ENCODE measurements at places on chromosomes 3 and 15.

DNA sequence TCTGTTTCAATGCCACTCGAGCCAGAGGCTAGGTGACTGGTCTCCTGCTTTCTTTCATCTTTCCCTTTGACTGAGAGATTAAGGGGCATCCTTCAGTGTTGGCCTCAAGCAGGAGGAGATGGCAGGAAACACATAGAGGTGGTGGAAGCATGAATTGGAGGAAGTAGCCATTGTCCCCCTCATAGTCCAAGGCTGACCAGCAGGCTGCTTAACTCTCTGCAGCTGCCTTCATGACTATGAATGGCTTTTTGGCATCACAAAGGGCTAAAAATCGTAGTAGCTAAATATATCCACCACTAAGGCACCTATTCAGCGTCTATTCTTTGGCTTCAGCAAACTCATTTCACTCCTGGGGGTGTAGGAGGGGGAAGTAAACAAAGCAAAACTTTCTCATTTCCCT is 7.0 kb upstream of the FRMD4B start:
- DNase-seq = no peak

- no peak for DNase-seq
Observed at GRCh38 chr3:64460141-64460730, 227.6 kb downstream of the ADAMTS9 start.

DNA sequence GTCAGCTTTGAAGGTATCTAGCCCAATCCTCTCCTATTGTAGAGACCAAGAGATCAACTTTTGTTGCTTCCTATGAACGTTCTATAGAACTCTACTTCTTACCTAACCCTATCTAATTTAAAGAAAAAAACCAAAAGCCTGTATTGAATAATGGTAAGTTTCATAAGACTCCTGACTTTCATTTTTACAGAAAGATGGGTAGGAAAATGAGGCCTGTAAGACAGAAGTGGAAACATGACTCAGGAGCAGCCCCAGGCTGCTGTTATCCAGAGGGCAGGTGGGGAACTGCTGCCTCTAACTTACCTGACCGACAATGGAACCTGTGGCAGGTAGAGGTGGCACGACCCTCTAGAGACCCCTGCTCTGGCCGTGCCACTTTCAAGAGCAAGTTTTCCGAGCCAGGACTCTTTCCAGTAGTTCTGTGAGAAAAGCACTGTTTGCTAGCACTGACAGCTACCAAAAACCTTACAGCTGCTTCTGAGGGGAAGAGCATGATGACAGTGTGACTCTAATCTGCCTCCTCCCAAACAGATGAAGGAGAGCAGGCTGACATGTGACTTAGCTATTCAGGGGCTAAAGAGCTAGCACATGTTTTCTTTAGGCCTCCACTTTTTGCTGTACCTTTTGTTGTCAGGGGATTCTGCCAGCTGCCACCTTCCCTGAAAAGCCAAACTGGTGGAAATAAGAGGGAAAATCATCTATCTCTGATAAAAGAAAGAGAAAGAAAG is 17.5 kb downstream of the POPDC2 start:
- no peak for DNase-seq

DNA sequence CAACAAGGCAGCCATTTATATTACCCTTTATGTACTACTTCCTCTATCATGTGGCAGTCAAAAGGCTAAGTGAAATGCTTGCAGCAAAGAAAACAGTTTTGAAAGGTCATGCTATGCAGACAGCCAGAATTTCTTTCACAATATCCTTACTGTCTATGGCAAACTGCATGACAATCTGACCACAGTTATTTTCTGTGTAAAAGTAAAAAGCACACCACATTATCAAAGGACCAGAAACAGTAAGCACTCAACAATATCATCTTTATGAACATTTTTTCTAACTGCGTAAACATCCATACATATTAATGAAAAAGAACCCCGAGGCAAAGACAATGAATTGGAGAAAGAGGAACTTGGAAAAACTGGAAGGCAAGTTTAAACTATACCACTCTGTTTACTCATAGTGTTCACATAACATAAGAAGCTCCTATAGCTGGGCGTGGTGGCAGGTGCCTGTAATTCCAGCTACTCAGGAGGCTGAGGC is 47.9 kb downstream of the PIK3CB start:
- DNase-seq = no peak

- DNase-seq = no peak
Observed at GRCh38 chr15:66701422-66702034, 508 bp upstream of the SMAD6 start.

- DNase-seq = no peak
Observed at GRCh38 chr3:151724576-151725562, 8.9 kb upstream of the AADACL2 start.

DNA sequence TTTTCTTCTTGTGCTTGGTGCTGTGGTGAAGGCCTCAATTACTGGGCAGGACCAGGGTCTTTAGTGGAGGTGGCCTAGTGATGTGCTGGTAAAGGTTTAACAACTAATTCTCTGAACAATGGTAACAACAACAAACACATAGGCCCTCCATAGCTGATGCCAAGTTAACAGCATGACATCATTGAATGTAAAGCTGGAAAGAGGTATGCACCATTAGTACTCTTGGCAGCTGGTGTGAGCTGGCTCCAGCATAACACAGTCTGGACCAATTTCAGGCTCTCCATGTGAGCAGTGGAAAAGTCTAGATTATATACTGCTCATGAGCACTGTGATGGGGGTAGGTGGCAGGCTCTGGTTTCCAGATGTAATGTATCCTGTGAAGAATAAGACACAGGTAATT is 61.8 kb downstream of the SLC7A14 start:
- peak; percentile 96 for DNase-seq

DNA sequence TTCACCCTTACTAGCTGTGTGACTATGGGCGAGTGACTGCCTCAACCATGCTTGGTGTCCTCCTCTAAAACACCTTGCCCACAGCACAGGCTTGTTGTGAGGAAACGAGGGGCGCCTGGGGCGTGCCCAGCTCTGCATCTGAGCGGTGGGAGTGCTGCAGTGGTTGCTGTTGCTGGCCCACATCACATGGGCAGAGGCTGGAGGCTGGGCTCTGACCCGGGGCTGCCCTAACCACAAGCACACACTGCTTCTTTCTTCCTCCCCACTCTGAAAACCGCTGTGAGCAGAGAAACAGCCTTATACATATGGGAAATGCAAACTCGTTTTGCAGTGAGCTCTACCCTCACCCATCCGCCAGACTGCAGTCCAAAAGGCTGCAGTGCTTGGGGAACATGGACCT is 74.8 kb upstream of the RPL32 start:
- no peak for DNase-seq

DNA sequence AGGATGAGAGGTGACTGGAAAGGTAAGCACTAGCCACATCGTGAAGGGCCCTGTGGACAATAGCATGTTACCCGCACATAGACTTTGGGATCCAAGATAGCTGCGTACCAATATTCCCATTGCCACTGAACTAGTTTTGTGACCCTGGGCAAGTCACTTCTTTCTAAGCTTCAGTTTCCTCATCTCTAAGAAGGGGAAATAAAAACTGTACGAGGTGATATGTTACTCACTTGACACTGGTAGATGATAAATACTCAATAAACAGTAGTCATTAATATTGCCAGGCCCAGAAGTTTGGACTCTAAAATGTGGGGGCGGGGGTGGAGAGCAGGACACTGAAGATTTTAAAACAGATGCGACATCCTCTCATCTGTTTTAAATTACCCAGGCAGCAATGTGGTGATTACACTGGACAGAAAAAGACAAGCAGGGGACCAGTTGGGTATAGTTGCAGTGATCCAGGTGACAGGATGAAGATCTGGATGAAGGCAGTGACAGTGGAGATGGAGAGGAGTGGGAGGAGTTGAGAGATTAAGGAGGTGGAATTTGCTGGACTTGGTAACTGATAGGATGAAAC is 2.5 kb downstream of the ATG7 start:
- no peak for DNase-seq

GRCh38 chr15:54660356-54660755 is 536.4 kb downstream of the RSL24D1 start:
- DNase-seq = no peak

GRCh38 chr3:187808527-187808895 is 63.2 kb upstream of the BCL6 start:
- peak; percentile 39 for DNase-seq

- no peak for DNase-seq
Observed at GRCh38 chr3:176767385-176767784, 429.9 kb downstream of the TBL1XR1 start.

DNA sequence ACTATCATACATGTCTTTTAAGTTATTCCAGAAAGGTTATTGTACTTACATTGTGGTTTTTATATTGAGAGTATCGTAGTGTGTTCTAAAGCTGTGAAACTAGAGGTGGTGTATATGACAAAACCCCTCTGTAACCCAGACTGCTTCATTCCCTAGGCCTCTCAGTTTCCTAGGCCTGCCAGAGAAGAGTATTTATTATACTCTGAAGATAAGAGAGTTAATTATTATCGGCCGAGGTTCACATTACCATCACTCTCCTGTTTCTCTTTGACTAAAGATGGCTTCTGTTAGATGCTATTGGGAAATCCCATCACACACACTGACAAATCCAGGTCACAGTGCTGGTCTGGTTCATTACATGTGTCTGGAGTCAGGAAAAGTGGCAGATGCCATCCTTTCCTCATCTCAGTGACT is 20.5 kb downstream of the EXOSC7 start:
- no peak for DNase-seq

DNA sequence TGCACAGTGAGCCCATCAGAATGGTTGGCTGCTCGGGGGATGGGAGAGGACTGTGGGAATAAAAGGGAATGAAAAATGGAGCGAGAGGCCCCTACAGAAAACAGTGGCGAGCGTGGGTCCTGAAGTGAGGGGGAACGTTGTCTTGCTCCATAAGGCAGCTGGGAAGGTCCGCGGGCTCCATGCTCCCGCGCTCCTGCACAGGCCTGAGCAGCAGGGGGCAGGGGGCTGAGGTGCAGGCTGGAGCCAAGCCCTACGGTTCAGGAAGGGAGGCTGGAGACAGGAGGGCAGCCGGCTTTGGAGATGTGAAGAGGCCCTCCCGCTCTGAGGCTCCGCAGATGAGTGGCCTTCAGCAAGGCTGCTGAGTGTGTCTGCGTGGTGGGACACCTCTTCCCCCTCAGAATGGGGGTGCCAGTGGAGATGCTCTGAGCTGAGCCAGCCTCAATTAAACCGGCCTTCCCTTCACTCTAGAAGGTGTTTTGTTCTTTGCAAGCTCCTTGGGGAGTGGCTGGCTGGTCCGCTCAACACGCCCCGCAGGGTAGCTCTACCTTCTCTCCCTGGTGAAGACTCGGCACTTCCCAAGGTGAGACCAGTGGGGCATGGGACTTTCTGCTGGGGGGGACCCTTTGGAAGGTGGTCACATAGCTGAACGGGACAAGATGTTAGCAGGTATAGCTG is 208.0 kb downstream of the XXYLT1 start:
- no peak for DNase-seq

DNA sequence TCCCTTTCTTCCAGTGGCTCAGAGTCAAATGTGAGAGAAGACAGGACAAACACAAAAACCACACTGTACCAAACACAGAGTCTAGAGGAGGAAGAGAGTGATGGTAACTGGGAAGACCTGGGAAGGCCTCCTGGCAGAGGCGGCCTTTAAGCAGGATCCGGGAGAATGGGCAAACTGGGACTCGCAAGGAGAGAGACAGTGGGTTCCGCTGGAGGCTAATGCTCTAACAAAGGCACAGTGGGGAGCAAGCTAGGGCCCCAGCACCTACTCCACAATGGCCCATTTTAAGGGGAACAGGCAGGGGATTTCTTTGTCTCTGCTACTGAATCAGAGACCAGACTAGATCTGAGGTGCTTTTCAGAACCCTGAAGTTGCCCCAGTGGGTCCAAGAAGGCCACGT is 81.4 kb upstream of the HES1 start:
- DNase-seq = no peak

- no peak for DNase-seq
Observed at GRCh38 chr15:34851007-34851406, 55.7 kb upstream of the ACTC1 start.

DNA sequence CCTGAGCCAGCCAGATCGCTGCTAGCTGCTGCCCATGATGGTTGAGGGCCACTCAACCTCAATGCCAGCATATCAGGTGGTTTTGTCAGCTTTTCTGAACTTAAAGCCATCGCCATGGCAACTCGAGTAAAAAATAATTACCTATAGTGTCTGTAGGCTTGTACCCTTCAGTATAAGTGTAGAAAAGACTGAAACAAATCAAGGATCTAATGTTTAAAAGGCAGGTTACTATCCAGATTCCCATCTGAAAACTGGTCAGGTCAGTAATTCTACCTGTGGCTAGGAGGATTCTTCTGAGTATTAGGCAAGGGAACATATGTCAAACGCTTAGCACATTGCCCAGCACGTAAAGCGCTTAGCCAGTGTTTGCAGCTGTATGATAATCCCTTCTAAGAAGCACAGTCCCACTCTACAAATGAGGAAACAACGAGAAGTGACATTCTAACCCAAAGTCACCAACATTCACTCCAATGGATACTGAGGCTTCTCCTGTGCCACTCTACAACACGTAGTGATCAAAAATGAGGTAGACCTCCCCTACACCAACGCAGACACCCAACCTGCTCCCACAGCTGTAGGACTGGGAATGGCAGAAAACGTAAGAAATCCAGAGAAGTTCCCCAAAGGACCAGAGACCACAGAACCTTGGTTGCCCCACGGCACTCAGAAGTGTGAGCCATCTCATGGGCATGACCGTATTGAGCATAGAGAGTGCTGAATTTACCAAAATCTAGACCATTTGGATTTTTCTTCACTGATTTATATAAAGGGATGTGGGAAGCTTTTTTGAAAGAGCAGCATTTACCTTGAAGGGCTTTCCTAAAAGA is 55.3 kb downstream of the SLTM start:
- no peak for DNase-seq

DNA sequence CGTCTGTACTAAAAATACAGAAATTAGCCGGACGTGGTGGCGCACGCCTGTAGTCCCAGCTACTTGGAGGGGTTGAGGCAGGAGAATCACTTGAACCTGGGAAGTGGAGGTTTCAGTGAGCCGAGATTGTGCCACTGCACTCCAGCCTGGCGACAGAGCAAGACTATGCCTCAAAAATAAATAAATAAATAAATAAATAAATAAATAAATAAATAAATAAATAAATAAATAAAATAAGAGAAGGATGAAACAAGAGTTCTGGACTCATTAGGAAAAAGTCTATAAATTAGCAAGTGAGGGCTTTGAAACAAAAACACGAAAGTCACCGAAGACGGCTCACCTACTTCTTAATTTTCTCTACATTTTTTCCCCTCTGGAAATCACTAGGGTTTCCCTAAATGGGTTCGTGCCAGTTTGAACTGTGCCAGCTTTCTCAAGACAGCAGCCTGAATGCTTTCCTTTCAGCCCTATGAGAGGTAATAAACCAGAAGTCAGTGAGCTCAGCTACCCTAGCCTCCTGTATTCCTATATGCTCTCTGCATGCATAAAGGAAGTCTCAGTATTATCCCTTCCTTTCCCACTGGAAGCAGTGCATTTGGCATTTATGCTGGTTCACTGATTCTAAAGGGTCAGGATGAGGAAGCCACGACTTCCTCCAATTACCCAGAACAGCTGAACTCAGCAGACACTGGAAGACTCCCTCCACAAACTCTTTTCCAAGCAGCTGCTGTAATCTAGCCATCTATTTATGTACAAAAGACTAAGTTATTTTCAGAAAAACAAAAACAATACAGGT is 266.9 kb downstream of the ZBBX start:
- DNase-seq = no peak

- no peak for DNase-seq
Observed at GRCh38 chr3:122067214-122067550, 12.0 kb downstream of the CD86 start.

All from NCI-H446 (cell line).